ENCODE measurements at places on chromosomes 11 and 22.

GRCh38 chr11:30317030-30317429, 5.9 kb upstream of the ARL14EP start:
- DNase-seq: no peak

GRCh38 chr11:74731301-74732094, at the start of gene CHRDL2:
Gene CHRDL2 (minus strand): TSS chr11:74731426. CDS start chr11:74730888, 538 bp downstream.
- no peak for DNase-seq

DNA sequence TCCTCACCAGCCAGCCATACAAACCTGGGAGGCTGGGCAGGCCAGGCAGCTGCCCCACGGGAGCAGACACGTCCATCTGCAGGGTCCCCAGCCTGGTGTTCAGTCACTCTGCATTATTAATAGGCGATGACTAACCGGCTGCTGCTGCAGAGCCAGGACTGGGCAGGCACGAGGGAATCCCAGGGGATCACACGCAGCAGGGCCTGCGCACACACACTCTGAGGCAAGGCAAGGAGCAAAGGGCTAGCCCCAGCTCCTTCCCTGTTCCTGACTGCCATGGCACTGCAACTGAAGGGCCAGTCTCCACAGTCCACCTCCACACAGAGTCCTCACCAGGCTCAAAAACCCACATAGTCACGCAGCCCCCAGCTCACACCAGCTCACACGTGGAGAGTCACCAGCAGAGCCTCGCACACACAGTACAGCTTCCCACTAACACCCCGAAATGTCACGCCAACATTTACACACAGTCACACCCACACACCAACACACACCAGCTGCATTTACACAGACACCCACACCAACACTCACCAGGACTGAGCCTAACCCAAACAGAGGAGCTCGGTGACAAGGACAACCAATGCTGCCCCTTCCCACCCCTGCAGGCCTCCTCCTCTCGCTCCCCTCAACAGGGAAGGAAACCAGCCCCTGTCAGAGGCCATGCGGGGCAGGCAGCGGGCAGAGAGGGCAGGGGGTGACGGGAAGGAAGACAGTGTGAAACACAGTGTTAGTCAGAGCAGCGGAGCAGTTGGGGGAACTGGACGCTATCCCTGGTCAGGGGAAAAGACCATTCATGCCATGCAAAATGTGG, 47.3 kb downstream of the NRXN2 start:
- DNase-seq: no peak

DNA sequence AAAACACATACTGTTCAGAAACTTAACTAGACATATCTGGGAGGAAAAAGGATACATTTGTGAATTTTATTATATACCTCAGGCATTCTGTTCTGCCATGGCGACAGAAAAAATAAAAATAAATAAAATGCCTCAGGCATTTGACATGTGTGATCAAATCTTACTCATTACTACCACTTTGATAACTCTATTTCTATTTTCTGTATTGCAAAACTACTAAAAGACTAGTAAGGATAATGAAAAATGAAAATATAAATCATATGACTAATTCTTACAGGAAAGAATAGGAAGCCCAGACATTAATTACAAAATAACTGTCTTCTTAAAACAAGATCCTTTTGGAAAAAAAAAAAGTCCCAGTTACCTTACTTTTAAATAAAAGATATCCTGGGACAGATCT, 5.3 kb downstream of the PICALM start:
- DNase-seq: no peak

Data from GM12891 (cell line).